ACHN (cell line): ENCODE measurements at places on chromosomes 1 and 21.

GRCh38 chr21:41873005-41873404 lies 6.1 kb downstream of the PRDM15 start:
- no peak for DNase-seq

GRCh38 chr1:53754484-53755312 lies 15.7 kb upstream of the GLIS1 start:
- peak; percentile 65 for DNase-seq

DNA sequence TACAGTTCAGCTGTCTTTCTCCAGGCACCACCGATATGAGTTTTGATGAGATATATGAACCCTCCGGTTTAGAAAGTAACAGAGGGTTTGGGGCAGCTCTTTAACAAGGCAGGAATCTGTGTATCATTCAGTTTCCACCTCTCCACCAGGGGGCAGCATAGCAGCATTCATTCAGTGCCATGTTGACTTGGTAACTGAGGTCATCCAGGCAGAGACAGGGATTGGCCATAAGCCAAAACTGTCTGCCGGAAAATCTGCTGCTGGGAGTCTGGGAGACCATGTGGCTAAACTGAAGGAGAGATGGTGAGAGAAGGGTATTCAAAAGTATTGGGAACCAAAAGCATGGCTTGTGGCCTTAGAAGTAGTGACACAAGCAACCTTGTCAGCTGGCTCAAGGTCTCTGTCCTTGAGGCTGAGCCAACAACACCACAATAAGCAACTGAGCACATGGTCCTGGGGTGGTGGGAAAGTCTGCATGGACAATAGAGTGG lies 98.5 kb downstream of the LMX1A start:
- peak; percentile 71 for DNase-seq

- no peak for DNase-seq
These were observed 11.2 kb downstream of the C4BPA start for GRCh38 chr1:207115269-207115668.

GRCh38 chr1:186042230-186042629 lies 308.0 kb downstream of the HMCN1 start:
- DNase-seq = no peak

DNA sequence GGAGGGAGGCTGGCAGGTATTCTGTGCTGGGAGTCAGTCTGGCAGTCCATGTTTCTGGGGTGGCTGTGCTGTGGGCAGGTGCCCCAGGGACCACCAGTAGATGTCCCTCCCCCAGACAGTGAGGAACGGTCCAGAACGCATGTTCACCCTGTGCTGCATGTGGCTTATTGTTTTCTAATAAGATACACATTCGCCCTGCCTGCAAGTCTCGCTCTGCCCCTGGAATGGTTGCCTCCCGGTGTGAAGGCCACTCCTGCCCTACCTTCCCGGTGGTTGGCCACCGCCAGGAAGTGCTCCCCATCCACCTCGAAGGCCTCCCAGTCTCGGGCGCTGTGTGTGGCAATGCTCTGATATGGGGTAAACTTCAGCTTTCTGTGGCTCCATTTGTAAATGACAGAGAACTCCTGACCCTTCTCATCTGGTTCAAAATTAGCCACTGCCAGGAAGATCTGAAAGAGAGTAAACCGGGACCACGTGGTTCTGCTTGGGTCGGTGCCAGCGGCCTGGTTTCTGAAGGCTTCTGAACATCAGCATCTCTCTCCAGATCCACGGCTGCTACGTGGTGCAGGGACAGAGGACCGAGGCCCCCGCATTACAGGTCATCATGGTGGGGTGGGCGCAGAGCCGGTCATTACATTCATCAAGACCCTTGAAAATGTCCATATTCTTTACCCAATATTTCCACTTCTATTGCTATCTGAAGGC lies 14.5 kb downstream of the KRTAP10-1 start:
- no peak for DNase-seq

- no peak for DNase-seq
These were observed 18.2 kb downstream of the COQ8A start for GRCh38 chr1:226958300-226958699.

DNA sequence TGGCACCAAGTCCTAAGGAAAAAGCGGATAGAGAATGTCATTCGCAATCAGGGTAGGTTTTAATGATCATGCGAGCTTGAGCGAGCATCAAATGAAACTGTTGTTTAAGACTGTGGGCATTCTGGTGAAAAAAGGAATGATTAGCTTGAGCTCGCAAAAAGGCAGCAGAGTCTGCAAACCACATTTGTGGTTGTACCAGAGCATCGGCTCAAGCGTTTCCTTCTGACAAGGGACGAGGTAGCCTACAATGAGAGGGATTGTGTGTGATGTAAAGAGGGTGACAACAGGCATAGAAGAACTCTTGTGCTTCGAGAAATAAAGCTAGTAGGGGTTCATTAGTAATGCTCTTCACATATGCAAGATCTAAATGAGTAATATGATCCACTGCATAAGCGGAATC lies 11.1 kb upstream of the CD48 start:
- no peak for DNase-seq

- no peak for DNase-seq
These were observed 18.3 kb upstream of the LRP8 start for GRCh38 chr1:53345996-53346813.

- DNase-seq = no peak
These were observed 417.1 kb upstream of the NFIA start for GRCh38 chr1:60665311-60665710.

- DNase-seq = no peak
These were observed 79.4 kb downstream of the MACF1 start for GRCh38 chr1:39283858-39284257.

DNA sequence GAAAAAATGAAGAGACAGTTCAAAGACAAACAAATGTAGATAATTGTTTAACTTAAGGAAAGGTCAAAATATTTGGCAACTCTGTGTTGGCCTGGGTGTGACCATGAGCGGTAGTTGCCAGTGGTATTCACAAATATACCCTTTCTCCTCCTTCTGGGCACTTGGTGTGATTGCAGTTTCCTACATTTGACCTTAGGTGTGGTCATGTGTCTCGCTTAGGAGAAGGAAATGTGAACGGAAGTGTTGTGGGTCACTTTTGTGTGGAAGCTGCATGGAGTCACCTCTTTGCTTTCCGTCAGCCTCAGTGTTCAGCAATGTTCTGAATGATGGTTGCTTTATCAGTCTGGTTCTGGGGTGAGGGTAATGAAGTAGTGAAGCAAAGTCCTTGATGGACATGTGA lies 3.4 kb upstream of the PCSK9 start:
- no peak for DNase-seq

- DNase-seq = peak; percentile 75
These were observed 45.7 kb upstream of the TSPAN2 start for GRCh38 chr1:115134850-115135480.

- DNase-seq = no peak
These were observed 112.7 kb downstream of the FGGY start for GRCh38 chr1:59409549-59409948.

DNA sequence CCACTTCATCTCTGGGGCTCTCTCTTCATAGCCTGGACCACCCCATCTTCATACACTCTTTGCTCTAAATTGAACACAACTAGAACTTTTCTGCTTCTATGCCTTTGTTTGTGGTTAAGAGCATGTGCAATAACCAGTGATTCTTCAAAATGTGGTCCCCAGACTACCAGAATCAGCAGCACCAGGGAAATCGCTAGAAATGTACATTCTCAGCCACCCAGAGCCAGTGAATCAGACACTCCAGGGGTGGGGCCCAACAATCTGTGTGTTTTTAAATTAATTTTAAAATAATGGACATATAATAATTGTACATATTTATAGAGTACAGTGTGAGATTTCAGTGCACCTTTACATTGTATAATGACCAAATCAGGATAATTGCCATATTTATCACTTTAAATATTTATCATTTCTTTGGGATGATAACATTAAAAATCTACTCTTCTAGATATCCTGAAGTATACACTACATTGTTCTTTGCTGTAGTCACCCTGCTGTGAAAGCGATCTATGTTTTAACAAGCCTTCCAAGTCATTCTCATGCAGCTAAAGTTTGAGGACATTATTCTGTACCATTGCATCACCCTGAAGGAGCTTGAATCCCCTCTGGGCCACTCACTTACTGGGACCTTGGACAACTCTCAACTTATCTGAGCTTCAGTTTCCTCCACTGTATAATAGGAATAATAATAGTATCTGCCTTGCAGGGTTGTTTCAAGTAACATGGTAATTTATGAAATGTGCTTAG lies 10.8 kb downstream of the GRHL3 start:
- DNase-seq = no peak

- DNase-seq = peak; percentile 24
These were observed 96.8 kb downstream of the INTS7 start for GRCh38 chr1:211938561-211938997.

DNA sequence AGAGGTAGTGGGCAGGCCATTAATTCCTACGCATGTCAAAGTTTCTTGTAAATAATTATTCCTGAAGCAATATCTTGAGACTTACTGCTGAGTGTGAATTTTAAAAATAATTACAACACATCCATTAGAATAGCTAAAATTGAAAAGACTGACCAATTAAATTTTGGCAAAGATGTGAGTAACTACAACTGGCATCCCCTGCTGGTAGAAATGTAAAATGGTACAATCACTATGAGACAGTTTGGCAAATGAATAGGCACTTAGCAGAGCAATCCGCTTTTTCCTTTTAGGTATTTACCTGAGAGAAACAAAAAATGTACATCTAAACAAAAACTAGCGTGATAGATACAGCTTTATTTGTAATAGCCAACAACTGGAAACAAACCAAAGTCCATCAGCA lies 798.9 kb downstream of the BRINP3 start:
- peak; percentile 14 for DNase-seq

GRCh38 chr1:55288245-55288644 lies 73.1 kb upstream of the USP24 start:
- no peak for DNase-seq

GRCh38 chr21:36663033-36663855 lies 35.7 kb upstream of the SIM2 start:
- DNase-seq = no peak

DNA sequence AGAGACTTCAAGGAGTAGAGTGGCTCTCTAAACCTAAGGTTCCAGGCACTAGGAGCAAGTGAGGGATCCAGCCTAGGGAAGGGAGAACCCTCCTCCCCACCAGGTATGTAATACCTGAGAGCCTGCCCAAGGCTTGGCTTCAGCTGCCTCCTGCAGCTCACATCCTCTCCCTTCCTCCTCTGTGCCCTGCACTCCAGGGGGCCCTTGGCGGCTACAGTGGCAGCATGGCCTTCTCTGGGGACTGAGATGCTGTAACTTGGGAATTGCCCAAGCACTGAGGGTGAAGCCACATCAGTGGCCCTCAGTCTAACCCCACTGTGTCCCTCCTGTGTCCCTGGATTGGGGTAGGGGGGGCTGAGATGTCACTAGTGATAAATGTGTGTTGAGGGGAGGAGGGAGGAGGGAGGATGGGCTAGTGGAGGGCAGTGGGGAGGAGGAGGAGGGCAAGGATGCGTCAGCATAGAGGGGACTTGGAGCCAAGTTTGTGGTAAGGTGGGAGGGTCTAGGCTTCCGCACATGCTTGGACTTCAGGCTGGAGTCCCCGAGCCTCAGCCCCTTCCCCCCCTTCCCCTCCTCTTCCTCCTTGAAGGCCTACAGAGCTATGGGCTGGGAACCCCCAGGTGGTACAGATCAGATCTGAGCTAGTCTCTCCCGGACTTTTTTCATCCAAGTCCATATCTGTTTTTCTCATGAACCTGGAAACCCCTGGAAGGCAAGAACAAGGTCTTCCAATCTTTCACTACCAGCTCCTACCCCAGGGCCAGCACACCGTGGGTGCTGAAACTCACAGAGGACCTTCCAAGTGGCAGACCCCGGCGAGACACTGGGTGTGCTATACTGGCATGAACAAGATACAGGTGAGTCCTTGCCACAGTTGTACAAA lies 17.5 kb downstream of the COL9A2 start:
- DNase-seq = no peak

DNA sequence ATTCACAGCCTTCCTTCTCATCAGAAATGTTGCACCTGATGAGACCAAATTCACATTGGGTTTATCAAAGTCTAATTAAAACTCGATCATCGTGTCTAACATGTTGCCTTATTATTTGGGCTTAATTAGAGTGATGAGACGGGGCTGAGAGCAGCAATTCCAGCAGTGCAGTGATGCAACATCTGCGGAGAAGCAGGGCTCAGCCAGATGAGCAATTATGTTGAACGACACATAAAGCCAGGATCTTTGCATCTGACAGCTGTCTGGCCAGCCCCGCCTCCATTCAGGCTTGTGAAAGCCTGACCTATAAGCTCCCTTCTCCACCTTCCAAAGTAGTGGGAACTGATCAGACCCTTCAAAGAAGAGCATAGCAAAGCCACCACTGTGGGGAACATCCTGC lies 109.8 kb downstream of the C1orf94 start:
- DNase-seq = no peak

GRCh38 chr1:96520579-96520947 lies 201.0 kb upstream of the PTBP2 start:
- DNase-seq = no peak

DNA sequence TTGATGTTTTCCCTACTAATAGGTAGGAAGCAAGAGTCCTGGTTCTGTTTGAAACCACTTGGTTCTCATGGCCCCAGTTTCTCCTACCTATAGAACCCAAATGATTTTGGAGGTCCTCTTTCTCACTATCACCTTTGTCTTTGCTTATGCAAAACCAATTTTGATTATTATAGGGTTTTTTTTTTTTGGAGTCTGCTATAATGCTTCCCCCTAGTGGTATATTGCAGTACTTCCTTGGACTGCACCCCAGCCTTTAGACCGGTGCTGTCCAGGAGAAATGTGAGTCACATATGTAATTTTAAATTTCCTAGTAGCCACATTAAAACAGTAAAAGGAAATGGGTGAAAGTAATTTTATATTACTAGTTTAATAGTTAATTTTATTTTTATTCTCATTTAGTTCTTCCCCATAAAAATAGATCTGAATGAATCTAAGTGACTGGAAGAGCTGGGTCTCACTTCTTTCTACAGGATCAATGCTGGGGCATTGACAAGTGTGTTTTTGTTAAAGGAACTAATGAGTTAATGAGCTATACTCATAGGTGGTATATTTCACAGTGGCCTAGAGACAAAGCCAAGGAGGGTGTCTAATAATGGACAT lies 10.6 kb downstream of the FCMR start:
- peak; percentile 68 for DNase-seq

GRCh38 chr1:8376358-8376840 lies 58.5 kb downstream of the SLC45A1 start:
- no peak for DNase-seq

- DNase-seq = peak; percentile 65
These were observed 699 bp upstream of the NES start for GRCh38 chr1:156677616-156678596.

DNA sequence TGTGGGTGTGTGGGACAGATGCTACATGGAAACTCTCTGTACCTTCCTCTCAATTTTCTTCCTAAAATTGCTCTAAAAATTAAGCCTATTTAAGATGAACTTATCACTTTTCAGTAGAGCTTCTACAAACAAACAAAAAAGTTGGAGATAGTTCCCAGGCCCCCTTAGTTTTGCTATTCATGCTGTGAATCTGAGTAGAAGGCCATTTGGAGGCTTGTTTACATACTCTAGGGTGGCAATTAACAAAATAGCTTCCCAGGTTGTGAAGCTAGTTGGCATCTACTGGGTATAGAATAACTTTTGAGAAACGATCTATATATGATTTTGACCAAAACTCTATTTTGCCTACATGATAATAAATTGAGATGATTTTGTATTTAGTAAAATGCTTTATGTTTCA lies 541.4 kb upstream of the B3GALT2 start:
- no peak for DNase-seq
